ENCODE measurements at places on chromosomes 12 and 14. TPM values are rescaled to one million over a fixed set of nuclear protein-coding genes. Genes with fewer than 3 reads are reported as not detected.

The DPF3 gene
- 1.7 TPM for polyA plus RNA-seq

The RND1 gene
- 1.5 TPM for polyA plus RNA-seq

The BCL2L2 gene
- polyA plus RNA-seq: 1.5 TPM

The COCH gene
- 3.7 TPM for polyA plus RNA-seq

The TAS2R42 gene
- polyA plus RNA-seq: not detected

The TAS2R19 gene
- polyA plus RNA-seq: not detected

The KRT72 gene
- not detected for polyA plus RNA-seq

The ZNF384 gene
- polyA plus RNA-seq: 31.0 TPM

The OVCH1 gene
- polyA plus RNA-seq: not detected

The SMOC1 gene
- 0.14 TPM for polyA plus RNA-seq

The MFAP5 gene
- 0.23 TPM for polyA plus RNA-seq

The MUCL1 gene
- polyA plus RNA-seq: not detected

The LRRC10 gene
- not detected for polyA plus RNA-seq

The BAG5 gene
- polyA plus RNA-seq: 25.7 TPM

All from GM12878 (cell line).